Midbrain (tissue), 1 donor: ENCODE measurements at places on chromosomes 1 and 21.
A peak's percentile ranks its signal among the peaks of the same experiment; 100 is the strongest.

DNA sequence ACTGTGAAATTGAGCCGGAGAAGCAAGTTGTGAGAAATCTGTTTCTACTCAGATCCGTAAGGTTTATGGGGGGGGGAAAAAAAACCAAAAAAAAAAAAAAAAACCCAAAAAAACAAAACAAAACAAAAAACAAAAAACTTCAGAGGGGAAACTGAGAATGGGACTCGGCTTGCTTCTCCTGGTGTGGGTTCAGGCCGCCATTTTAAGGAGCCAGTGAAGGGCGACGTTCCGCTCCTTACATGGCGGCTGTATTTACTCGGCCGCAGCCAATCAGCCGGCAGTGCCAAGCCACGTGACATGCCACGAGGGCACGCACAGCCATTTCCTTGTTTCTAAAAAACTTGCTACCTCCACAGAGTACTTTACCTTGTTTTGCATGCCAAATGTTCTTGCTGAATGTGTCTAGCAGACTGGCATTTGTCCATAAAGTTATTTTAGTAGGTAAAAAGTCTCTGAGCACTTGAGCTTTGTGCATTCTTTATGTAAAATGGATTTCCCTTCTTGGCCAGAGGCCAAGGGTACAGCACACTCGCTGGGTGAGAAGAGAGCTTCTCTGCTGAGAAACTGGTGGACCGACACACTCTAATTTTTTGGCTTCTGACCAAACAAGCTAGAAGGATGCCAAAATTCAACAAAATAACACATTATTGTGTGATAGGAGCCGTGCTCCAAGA, 101.8 kb downstream of the NFIA start:
- peak; percentile 95 for DNase-seq

- DNase-seq, result no peak
These were observed 3.5 kb downstream of the LRP8 start for GRCh38 chr1:53324321-53324720.

GRCh38 chr1:18010945-18011344, 96.7 kb upstream of the IGSF21 start:
- DNase-seq, result no peak

GRCh38 chr1:183137782-183138181, 48.3 kb upstream of the LAMC2 start:
- no peak for DNase-seq

GRCh38 chr1:15412175-15412800, 2.6 kb downstream of the EFHD2 start:
- DNase-seq, result no peak

DNA sequence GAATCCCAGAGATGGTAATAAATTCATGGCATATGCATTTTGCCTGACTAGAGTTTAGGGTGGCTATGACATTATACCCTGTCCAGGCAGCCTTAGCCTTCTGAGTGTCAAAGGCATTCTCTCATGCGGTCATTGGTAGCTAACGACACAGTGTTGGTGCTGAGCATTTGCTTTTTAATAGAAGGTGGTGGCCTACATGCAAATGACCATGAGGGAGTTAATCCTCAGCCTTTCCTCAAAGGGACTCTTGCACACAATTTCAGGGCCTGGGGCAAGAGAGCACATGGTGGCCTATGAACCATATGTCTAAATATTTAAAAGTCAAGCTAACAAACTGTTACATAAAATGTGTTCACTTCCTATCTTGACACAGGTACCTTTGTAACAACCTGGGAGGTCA, 30.9 kb upstream of the KCNA10 start:
- no peak for DNase-seq

GRCh38 chr21:42387164-42387563, 8.7 kb downstream of the TMPRSS3 start:
- no peak for DNase-seq

DNA sequence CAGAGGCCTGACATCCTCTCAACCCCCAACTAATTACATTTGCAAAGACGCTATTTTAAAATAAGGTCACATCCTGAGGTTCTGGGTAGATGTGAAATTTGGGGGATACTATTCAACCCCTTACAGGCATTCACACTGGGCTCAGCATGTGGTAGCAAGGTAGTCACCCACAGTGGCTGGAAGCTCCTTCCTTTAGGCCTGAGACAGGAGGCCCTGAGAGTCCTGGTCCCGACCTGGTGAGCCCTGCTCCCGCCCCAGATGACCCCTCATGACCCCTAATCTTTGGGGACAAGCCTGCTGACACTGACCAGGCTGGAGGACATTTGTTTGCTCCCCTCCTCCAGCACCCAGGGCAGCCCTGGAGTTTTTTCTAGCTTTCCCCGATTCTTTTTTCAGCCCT, 225.9 kb downstream of the DYRK1A start:
- DNase-seq, result no peak

- no peak for DNase-seq
These were observed 20.5 kb upstream of the LPAR3 start for GRCh38 chr1:84913555-84913892.

- DNase-seq, result no peak
These were observed 24.6 kb downstream of the MAPKAPK2 start for GRCh38 chr1:206709322-206709721.

DNA sequence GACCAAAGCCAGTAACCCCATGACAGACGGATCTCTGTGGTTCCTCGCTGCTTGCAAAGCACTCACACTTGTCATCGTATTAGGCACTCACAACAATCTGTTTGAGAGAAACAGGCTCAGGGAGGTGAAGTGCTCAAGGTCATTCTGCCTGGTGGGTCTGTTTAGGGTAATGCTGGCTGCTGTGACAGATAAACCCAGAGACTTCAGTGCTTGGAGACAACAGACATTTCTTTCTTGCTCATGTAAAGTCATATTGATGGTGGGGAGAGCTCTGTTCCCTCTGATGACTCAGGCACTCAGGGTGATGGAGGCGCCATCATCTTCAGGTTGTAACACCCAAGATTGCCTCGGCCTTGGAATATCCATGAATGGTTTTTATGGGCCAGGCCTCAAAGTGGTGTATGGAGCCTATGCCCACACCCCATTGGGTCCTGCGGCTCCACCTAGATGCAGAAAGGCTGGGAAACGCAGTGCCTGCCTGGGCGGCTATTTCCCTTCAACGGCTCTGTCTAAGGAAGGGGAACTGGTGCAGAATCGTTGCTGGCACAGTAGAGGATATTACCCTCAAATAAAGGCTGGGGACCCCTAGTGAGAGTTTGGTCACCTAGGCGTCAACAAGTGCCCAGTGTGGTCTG, 71.6 kb upstream of the SELENON start:
- no peak for DNase-seq

- no peak for DNase-seq
These were observed 2.8 kb downstream of the TARBP1 start for GRCh38 chr1:234476172-234476571.

DNA sequence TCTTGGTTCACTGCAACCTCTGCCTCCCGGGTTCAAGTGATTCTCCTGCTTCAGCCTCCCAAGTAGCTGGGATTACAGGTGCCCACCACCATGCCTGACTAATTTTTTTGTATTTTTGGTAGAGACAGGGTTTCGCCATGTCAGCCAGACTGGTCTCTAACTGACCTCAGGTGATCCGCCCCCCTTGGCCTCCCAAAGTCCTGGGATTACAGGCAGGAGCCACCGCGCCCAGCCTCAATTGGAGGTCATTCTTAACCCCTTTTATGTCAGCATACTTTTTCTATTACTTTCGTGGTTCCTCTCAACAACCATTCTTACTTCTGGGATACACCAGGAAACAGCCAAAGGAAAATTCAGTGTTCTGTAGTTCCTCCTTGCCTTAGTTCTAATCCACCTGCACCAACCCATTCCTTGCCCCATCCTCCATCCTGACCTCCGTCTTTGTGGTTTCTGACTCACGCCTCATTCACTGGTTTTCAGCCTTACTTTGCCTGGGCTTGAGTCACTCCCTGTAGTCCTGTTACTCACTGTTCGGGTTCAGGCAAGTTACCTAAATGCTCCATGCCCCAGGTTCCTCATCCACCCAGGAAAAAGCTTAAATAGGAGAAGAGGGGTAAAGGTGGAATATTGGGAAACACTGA, 12.9 kb upstream of the BCL10 start:
- no peak for DNase-seq

DNA sequence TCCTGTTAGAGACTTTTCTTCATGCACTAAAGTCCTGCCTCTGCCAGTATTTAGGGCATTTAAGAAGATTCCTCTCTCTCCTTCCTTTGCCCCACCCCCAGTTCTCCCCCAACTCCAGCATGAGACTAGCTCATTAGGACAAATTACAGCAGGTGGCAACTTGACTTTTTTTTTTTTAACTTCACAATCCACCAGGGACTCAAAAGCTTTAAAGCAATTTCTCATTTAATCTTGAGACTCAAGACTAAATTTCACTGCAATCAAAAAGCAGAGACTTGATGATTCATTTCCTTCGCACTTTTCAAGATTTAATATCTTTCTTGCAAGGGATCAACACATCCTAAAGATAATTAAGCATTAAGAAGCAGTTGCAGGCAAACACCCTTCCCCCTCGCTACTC, 74.9 kb downstream of the WLS start:
- DNase-seq, result no peak

DNA sequence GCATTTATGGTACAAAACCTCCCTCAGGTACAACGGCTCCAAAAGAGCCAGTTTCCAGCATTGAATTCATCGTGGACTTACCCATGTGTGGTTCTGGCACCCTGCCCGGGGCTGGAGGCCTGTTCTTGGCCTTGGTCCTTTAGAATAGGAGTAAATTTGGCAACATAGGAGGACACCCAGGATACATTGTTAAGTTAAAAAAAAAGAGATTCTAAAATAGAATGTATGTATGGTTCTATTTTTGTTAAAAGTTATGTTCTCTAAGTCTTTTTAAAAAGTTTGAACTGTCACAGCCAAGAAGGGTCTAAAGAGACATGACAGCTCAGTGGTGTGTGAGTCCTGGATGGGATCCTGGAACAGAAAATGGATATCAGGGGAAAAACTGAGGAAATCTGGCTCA, 25.9 kb downstream of the EPHX1 start:
- peak; percentile 32 for DNase-seq

GRCh38 chr1:87030740-87031690, 116.6 kb downstream of the HS2ST1 start:
- DNase-seq, result no peak

DNA sequence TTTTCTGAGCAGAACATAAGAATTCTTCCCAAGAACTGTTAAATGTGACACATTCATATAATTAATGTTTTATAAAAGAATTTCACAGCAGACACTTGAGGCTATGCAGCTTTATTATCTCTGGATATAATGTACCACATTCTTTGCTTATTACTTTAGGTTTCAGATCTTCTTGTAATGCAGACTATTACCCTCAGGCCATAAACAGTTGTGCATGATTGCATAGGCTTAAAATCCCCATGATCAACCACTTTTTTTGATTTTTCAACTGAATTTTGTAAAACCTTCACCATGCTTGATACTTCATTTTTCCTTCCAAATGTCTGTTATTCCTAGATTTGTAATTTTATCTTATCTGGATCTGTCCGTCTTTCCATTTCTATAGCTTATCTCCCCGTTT, 1355.7 kb downstream of the BRINP3 start:
- no peak for DNase-seq

DNA sequence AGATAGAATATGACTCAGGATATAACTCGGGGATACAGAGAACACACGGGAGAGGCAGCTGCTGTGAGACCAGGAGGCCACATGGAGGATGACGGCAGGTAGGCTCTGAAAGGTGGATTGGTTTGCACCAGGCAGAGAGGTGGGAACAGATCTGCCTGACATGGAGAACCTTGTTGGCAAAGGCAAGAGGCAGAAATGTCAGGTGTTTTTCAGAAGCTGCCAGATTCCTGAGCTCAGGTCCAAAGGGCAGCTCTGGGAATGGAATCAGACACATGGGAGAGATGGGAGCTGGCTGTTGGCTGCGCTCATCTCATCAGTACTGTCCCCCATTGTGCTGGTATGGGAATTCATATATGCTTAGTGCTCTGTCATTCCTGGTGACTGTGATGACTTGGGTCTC, 19.2 kb downstream of the SYT6 start:
- DNase-seq, result no peak

DNA sequence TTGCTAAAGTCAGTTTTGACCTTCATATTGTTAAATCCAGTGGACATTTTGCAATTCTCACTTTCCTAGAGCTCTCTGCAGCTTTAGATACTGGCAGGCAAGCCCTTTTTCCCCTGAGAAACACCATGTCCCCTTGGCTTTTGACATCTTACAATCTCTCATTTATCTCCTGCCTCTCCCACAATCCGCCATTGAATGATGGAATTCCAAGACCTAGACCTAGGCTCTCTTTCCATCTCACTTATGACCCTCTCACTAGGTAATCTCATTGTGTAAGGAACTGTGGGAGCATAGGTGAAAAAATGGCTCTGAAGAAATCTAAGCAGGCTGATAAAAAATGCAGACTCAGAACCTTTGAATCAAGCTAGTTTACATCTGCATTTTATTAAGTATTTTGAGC, 2.0 kb downstream of the KYAT3 start:
- DNase-seq, result no peak

DNA sequence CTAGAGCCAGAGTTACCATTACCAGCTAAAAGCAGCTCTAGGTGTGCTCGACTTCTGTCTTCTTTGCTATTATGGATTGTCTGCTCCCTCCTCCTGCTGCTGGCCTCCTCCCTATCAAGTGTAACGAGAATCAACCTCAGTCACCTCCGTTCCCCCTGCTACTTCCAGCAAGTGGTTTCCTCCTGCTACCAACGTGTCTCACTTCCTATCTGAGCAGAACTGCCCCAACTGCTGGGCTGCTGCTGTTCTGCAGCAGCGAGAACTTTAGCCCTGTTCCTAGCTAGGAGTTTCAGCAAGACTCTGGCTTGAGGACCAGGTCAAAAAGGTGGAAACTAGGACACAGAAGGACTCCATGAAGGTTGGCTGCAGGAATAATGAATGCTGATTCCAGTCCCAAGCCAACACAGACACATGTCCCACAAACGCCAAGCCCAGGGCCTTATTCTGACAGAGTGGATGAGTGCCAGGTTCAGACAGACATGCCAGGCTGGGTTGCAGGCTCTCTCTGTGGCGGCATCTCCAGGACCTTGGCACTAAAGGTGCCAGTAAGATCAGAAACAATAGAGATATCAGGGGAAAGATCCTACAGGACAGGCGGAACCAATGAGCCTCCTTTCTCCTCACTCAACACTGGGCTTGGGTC, 46.9 kb downstream of the CD34 start:
- DNase-seq, result no peak

DNA sequence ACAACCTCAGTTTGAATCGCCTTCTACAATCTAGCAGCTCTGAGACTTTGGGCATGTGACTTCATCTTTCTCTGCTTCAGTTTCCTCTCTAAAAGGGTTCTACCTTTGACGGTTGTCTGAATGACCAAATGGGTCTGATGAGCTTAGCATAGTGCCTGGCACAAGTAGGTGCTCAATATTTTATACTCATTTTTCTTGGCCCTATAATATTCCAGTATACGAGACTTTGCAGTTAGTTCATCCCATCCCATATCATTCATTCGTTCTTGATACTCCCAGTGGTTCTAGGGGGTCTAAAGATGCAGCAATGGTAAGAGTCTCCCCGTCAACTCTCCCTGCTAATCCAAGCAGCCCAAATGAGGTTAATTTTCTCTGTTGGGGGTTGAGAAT, 67.6 kb downstream of the ALPL start:
- no peak for DNase-seq

GRCh38 chr1:159879977-159880376, 17.5 kb upstream of the VSIG8 start:
- DNase-seq, result no peak
